Eye (tissue), 1 donor: ENCODE measurements at places on chromosomes 6 and 20.

DNA sequence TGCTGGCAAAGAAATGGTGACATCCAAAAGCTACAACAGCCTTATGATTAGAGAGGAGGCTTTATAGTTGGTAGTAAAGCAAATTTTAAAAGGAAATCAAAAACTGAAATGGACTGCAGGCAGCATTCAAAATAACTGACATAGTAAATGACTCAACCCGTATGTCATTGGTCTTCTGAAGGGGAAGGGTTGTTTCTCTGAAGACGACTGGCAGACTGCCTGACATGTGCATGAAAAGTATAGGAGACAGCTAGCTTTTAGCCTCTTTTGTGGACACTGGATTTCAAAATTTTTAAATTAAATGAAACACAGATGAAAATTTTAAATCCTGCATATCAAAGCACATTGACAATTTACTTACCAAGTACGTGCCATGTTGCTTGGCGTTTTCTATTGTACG is 90.7 kb downstream of the TRMT6 start:
- no peak for DNase-seq

- no peak for DNase-seq
Measured at GRCh38 chr6:12350644-12351170, 60.5 kb downstream of the EDN1 start.

DNA sequence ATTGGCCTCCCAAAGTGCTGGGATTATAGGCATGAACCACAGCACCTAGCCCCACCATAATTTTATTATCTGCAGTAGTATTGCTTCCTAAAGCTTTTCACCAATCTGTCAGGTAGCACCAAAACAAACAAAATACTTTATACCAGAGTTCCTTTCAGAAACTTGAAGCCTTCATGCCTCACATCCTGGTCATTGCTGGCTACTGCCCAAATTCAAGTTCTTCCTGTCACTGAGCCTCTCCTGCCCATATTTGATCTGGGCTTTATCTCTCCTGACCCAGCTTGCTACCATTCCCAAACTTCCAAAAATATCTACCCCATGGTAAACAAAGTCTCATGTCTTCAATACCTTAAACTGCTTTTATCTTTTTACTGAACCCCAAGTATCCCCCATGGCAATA is 34.9 kb upstream of the DST start:
- DNase-seq: no peak

GRCh38 chr20:4844325-4844724 is 122.6 kb downstream of the PRND start:
- no peak for DNase-seq

GRCh38 chr6:34381081-34381480 is 11.4 kb downstream of the NUDT3 start:
- DNase-seq: no peak

DNA sequence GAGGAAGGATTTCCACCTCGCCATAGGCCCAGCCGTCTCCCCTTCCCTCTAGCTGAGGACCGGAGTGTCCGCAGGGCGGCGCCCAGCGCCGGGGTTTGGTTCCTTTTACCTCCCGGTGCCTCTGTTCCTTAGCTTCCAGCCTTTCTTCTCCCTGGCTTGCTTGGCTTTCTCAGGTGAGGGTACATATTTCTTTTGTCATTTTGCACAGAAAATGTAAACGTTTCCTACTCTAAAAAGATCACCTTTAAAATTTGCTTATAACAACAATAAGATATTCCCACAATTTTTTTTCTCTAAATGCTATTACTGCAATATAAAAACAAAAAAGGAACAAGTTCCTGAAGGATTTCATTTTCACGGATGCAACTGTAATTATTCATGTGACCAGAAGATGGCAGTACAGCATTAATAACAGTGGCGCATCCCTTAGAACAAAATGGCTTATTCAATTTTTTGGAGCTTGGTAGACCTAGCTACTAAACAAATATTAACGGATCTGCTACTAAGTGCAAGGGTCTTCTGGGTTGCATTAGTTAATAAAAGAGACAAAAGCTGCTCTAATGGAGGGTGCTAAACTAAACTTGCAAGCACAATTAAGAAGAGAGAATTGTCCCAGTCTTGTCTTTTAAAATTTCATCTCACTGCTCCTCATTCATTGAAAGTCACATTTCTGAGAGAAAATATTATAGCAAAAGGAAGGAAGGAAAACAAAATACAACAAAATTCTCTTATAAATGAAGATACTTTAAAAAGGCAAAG is 172.9 kb downstream of the ADGRG6 start:
- DNase-seq: peak; percentile 76

- peak; percentile 68 for DNase-seq
Measured at GRCh38 chr20:5621305-5621704, 128.9 kb upstream of the SHLD1 start.

DNA sequence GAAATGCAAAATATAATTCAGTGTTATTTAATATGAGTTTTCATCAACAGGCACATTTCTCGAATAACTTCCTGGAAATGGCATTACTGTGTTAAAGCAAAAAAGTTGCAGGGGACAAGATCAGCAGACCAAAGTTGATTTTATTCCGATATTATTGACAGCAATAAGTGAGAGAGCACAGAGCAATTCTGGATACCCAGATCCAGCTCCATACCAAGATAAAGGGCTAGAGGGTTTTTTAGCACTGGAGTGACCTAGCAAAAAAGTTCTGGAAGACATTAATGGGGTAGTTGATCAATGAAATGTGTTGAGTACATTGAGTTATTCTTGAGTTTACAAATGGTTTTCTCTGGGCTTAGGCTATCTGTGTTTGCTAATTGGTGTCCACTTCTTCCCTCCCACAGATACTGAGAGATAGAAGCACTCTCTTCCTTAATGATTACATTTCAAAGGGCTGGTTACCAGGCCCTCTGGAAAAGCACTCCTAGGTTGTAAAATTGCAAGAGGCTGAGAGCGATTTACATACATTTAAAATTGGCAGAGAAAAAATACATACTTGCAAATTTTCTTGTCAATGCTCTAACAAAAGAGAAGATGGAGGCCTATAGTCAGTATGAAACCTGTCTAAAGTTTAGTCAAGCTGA is 47.0 kb upstream of the MANEA start:
- DNase-seq: no peak
